Pancreas (tissue), 10 donors: ENCODE measurements at places on chromosomes 2 and 18. TPM values are rescaled to one million over a fixed set of nuclear protein-coding genes. Genes with fewer than 3 reads are reported as not detected.

- H3K36me3 ChIP-seq, result no peaks in the 10 kb centered on the region
- no peak for DNase-seq
- no peak overlapping the region for H3K27ac ChIP-seq
- H3K4me1 ChIP-seq, result no peaks in the 10 kb centered on the region
- H3K27me3 ChIP-seq, result no peaks in the 10 kb centered on the region
- no peak overlapping the region for H3K4me3 ChIP-seq
Measured at GRCh38 chr2:172311921-172312345, 115.5 kb upstream of the ITGA6 start.

DNA sequence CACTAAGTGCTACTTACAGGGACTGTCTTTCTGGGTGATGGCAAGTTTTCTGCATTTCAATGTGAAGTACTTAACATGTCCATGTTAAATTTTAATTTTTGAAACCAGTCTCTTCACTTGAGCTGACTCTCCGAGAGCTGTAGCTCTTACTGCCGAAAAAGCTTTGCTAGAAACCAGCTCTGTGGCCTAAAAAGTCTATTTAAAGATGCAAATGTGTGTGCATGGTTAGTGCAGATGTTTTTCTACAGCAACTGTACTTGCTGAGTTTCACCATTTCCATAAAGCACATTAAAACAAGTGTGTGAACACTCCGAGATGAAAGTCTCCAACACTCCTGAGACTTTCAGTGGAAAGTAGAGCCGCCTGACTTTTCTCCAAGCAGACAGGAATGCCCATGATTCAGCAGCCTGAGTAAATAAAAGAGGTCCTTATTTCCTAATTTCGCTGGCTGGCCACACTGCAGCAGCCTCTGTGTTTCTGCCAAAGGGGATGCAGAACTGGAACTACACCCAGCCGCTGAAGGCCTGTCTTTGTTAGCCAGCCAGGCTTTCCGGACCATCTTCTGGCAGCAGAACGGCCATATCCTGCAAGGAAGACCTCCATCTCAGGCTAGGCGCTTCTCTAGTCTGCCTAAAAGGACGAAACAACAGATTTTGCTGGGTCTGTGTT, 121.2 kb downstream of the ZNF521 start:
- no peaks in the 10 kb centered on the region for H3K36me3 ChIP-seq
- peak; percentile 36 for DNase-seq
- no peaks in the 10 kb centered on the region for H3K4me1 ChIP-seq

- no peaks in the 10 kb centered on the region for H3K36me3 ChIP-seq
- H3K27ac ChIP-seq, result no peak overlapping the region
- no peak overlapping the region for H3K4me3 ChIP-seq
- H3K4me1 ChIP-seq, result no peaks in the 10 kb centered on the region
Measured at GRCh38 chr2:225763711-225764110, 364.2 kb downstream of the NYAP2 start.

DNA sequence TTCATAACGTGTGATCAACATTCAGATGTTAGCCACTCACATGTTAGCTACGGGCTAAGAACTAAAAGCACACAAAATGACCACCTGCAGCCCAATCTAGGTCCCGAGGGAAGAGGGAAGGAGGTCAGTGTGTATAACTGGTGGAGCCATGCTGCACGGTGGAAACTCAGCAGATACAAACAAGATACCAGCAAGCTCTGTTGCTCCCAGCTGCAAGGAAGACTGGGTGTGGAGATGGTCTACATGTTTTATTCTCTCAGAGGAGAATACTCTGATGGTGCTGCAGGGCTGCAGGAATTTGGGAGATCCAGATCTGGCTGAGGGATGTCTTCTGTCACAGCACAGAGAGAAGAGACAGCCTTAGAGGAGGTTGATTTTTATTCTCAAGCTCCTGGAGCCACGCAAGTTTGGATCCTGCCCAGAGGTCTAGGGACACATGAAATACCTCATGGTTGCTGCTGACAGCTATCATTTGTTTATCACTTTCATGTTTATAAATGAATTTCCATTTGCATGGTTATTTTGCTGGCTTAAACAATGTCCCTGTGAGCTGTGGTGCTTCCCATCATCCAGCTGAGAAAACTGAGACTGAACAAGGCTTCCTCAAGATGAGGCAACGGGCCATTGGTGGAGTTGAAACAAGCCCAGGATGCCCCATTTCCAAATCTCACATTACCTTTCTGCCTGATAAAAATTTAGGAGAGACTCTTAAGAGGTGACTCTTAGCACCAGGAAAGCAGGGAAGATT, 30.9 kb downstream of the RNF144A start:
- H3K27ac ChIP-seq, result no peak overlapping the region
- H3K4me1 ChIP-seq, result peaks cover 18% of the 10 kb centered on the region
- no peak overlapping the region for H3K4me3 ChIP-seq
- H3K27me3 ChIP-seq, result no peaks in the 10 kb centered on the region
- DNase-seq, result no peak
- H3K36me3 ChIP-seq, result peaks cover 6% of the 10 kb centered on the region

DNA sequence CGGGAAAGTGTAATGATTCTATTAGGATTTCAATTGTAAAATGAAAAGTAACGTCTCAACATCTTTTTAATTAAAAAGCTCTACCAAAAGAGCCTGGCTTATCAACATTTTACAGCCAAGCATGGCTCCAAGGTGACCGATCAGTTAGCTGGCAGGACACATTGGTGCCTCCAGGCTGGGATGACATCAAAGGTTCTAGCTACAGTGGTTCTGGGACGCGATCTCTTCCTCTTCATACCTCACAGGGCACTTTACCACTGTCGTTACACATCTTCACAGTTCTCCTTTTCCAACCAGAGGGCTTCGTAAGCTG, 693 bp downstream of the ORC2 start:
- no peak for DNase-seq
- H3K4me1 ChIP-seq, result peaks cover 29% of the 10 kb centered on the region
- no peaks in the 10 kb centered on the region for H3K36me3 ChIP-seq
- peak overlapping the region; percentile 96 for H3K4me3 ChIP-seq
- peak overlapping the region; percentile 90 for H3K27ac ChIP-seq

- no peaks in the 10 kb centered on the region for H3K27me3 ChIP-seq
- no peak overlapping the region for H3K27ac ChIP-seq
- DNase-seq, result no peak
- H3K4me1 ChIP-seq, result no peaks in the 10 kb centered on the region
- no peak overlapping the region for H3K4me3 ChIP-seq
Measured at GRCh38 chr2:176613323-176613987, 344.2 kb downstream of the MTX2 start.

DNA sequence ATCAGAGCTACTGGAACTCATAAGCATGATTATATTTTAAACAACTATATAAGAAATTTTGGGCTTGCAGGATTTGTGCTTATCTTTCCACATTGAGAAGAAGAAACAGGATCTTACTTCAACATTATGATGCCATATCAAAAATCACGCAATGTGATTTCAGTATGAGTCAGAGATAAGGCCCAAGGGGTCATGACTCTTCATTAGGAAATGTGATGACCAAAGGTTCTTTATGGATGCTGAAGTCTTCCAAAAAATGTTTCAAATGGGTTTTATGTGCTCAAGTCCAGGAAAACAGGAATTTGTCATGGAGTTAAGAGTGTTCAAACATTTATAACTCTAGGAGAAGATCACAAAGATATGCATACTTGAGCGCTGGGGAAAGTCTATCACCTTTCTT, 7.8 kb upstream of the SERPINB2 start:
- no peaks in the 10 kb centered on the region for H3K27me3 ChIP-seq
- no peak overlapping the region for H3K27ac ChIP-seq
- H3K4me3 ChIP-seq, result no peak overlapping the region

DNA sequence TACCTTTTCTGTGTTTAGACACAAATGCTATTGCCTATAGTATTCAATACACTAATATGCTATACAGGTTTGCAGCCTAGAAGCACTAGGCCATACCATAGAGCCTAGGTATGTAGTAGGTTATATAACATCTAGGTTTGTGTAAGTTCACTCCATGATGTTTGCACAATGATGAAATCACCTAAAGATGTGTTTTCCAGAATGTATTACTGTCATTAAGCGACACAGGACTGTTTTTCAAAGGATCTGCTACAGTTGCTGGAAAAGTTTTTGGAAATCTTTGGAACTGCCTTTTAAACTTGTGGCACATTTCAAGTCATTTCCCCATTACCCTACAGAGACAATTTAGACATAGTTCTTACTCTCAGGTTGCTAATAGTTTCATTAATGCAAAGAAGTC, 9.3 kb downstream of the PSMD1 start:
- no peak overlapping the region for H3K27ac ChIP-seq
- peaks cover 47% of the 10 kb centered on the region for H3K36me3 ChIP-seq
- no peaks in the 10 kb centered on the region for H3K4me1 ChIP-seq
- no peak for DNase-seq
- H3K27me3 ChIP-seq, result no peaks in the 10 kb centered on the region

- H3K4me1 ChIP-seq, result no peaks in the 10 kb centered on the region
- H3K27me3 ChIP-seq, result no peaks in the 10 kb centered on the region
- no peak overlapping the region for H3K27ac ChIP-seq
- H3K36me3 ChIP-seq, result peaks cover 14% of the 10 kb centered on the region
- no peak overlapping the region for H3K4me3 ChIP-seq
Measured at GRCh38 chr2:219562049-219563020, 9.0 kb downstream of the OBSL1 start.

- no peaks in the 10 kb centered on the region for H3K4me1 ChIP-seq
- no peak for DNase-seq
- no peak overlapping the region for H3K4me3 ChIP-seq
- no peaks in the 10 kb centered on the region for H3K36me3 ChIP-seq
- no peak overlapping the region for H3K27ac ChIP-seq
Measured at GRCh38 chr2:169036736-169037440, 5.8 kb upstream of the ABCB11 start.

DNA sequence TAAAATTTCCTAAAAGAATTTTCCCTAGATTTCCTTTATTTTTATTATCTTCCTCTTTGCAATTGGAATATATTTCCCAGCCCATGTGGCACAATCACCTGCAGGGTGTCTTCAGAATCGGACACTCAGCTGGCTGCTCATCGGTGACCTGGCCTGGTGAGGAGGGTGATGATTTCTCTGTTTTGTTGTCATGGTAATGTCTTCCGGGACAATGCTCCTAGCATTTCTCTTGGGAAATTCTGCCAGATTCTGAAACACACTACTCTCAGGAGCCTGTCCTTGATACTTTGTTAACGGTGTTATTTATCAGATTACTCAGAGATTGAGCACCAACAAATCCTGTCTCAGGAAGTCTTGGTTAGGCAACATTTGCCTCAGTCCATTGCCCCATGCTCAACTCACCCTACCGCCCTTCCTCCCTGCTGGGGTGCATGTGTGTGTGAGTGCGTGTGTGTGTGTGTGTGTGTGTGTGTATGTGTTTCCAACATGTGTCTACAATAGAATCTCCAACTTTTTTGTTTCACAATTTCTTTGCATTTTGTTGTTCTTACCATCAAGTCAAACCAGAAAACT, 70.3 kb downstream of the MYT1L start:
- no peaks in the 10 kb centered on the region for H3K36me3 ChIP-seq
- H3K4me3 ChIP-seq, result no peak overlapping the region
- DNase-seq, result no peak
- no peaks in the 10 kb centered on the region for H3K4me1 ChIP-seq
- H3K27me3 ChIP-seq, result no peaks in the 10 kb centered on the region

Gene CRYBA2
- polyA plus RNA-seq, result 314 TPM

Gene RAB6C
- 0.12 TPM for polyA plus RNA-seq

Gene DSEL
- polyA plus RNA-seq, result 0.65 TPM

Gene TMEFF2
- polyA plus RNA-seq, result 0.05 TPM

Gene FSHR
- not detected for polyA plus RNA-seq

Gene SERPINB3
- not detected for polyA plus RNA-seq
